ENCODE measurements at places on chromosomes 13 and 19. TPM values are rescaled to one million over a fixed set of nuclear protein-coding genes. Genes with fewer than 3 reads are reported as not detected.

Gene BLVRB
- 204 TPM for total RNA-seq

- no peaks in the 10 kb centered on the region for H3K27me3 ChIP-seq
- H3K4me1 ChIP-seq: peaks cover 7% of the 10 kb centered on the region
- H3K27ac ChIP-seq: no peak overlapping the region
- H3K36me3 ChIP-seq: no peaks in the 10 kb centered on the region
Measured at GRCh38 chr19:10730932-10731331, 13.1 kb downstream of the DNM2 start.

Gene HSPB6
- total RNA-seq: 2.7 TPM

DNA sequence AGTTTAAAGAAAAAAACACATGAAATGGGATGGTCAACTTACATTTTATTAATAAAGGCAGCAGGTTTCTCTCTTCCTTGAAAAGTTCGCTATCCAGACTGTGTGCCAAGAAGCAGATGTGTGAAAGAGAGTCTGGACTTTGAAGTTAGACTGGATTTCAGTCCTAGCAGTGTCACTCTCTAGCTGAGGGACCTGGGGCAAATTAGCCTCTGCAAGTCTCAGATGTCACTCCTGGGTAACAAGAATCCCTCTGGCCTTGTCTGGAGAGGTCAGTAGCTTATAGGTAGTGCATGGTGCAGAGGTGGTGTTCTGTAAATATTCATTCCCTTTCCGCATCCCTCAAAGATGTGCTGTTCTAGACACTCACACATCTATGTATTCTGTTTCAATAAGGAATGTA, 187.6 kb upstream of the RNF113B start:
- no peak overlapping the region for H3K4me3 ChIP-seq
- H3K27me3 ChIP-seq: no peaks in the 10 kb centered on the region
- no peak overlapping the region for H3K27ac ChIP-seq
- no peak for DNase-seq
- H3K36me3 ChIP-seq: no peaks in the 10 kb centered on the region
- H3K4me1 ChIP-seq: no peaks in the 10 kb centered on the region

GRCh38 chr13:57636816-57637215, 5.3 kb downstream of the PCDH17 start:
- H3K4me1 ChIP-seq: no peaks in the 10 kb centered on the region
- no peak overlapping the region for H3K27ac ChIP-seq
- no peak overlapping the region for H3K4me3 ChIP-seq
- H3K36me3 ChIP-seq: no peaks in the 10 kb centered on the region
- DNase-seq: no peak

DNA sequence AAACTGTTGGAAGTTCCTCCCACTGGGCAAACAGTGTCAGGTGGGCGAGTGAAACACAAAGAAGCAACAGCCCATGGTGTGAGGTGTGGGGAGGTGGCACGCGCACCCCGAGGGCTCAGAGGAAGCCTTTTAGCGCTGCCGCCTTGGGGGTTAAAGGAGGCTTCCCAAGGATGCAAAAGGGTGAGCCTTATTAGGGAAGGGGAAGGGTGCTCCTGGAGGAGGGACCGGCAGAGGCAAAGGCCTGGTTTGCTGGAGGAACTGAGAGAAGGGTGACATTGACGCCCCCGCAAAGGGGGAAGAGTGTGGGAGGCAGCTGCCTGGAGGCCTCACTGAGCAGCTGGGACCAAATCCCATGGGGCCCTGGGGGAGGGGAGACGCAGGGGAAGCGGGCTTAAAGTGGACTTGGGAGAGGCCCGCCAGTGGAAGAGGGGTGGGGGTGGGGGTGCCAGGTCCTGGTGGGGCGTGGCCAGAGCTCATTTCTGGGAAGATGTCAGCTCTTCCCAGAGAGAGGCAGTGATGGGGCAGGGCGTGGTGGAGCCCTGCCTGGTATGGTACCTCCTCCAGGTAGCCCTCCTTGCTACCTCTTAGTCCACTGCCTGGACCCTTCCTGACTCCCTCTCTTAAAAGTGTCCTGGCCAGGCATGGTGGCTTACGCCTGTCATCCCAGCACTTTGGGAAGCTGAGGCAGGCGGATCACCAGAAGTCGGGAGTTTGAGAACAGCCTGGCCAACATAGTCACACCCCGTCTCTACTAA, 12.0 kb upstream of the FCHO1 start:
- H3K36me3 ChIP-seq: no peaks in the 10 kb centered on the region
- no peak for DNase-seq
- no peaks in the 10 kb centered on the region for H3K4me1 ChIP-seq
- H3K27me3 ChIP-seq: no peaks in the 10 kb centered on the region
- no peak overlapping the region for H3K27ac ChIP-seq

- no peak overlapping the region for H3K4me3 ChIP-seq
- H3K27ac ChIP-seq: no peak overlapping the region
- no peaks in the 10 kb centered on the region for H3K27me3 ChIP-seq
- H3K4me1 ChIP-seq: no peaks in the 10 kb centered on the region
- no peak for DNase-seq
Measured at GRCh38 chr13:62932256-62932883, 1516.7 kb upstream of the PCDH20 start.

GRCh38 chr19:12779162-12779993, 4.0 kb upstream of the HOOK2 start:
- DNase-seq: peak; percentile 33
- H3K36me3 ChIP-seq: no peaks in the 10 kb centered on the region

Measured in PC-9 (cell line).